ENCODE measurements at places on chromosomes 11 and 22. TPM values are rescaled to one million over a fixed set of nuclear protein-coding genes. Genes with fewer than 3 reads are reported as not detected.

The MCHR1 gene
- total RNA-seq, result not detected

The PCSK7 gene
- total RNA-seq, result 106 TPM

The HBG2 gene
- total RNA-seq, result not detected

The TRIM48 gene
- not detected for total RNA-seq

The MFRP gene
- total RNA-seq, result not detected

The GPHA2 gene
- not detected for total RNA-seq

The ADM2 gene
- total RNA-seq, result 1.3 TPM

The OR52H1 gene
- not detected for total RNA-seq

The BEST1 gene
- total RNA-seq, result 0.05 TPM

The TREH gene
- not detected for total RNA-seq

The PATE2 gene
- not detected for total RNA-seq

The IL17REL gene
- 0.42 TPM for total RNA-seq

The FZD4 gene
- total RNA-seq, result 0.09 TPM

The SEPTIN5 gene
- total RNA-seq, result 0.41 TPM

The OR52A1 gene
- total RNA-seq, result not detected

The BLID gene
- total RNA-seq, result not detected

The TEX12 gene
- total RNA-seq, result 0.99 TPM

The FGF4 gene
- not detected for total RNA-seq

The OR5M3 gene
- total RNA-seq, result not detected

The GNAZ gene
- total RNA-seq, result 2.0 TPM

The RIMBP3C gene
- total RNA-seq, result 0.06 TPM

The MRGPRX4 gene
- total RNA-seq, result not detected

The A4GALT gene
- total RNA-seq, result 0.19 TPM

The EWSR1 gene
- total RNA-seq, result 231 TPM

The CHRM1 gene
- total RNA-seq, result not detected

The PHOX2A gene
- total RNA-seq, result not detected

The C11orf65 gene
- 0.95 TPM for total RNA-seq

The BACE1 gene
- total RNA-seq, result 0.17 TPM

The KCNE3 gene
- total RNA-seq, result not detected

The MMP1 gene
- total RNA-seq, result not detected

The RAB38 gene
- 1.9 TPM for total RNA-seq

The SCGB2A2 gene
- total RNA-seq, result not detected

The FAM168A gene
- total RNA-seq, result 16.0 TPM

The GUCY1A2 gene
- 0.06 TPM for total RNA-seq

The SLC25A45 gene
- total RNA-seq, result 18.0 TPM

The CARNS1 gene
- total RNA-seq, result 2.0 TPM
